ENCODE measurements at places on chromosomes 6 and 20.

GRCh38 chr6:112005013-112005371 lies 48.9 kb upstream of the CCN6 start:
- no peak for DNase-seq

GRCh38 chr6:5464099-5464885 lies 203.0 kb downstream of the FARS2 start:
- DNase-seq = peak; percentile 60

DNA sequence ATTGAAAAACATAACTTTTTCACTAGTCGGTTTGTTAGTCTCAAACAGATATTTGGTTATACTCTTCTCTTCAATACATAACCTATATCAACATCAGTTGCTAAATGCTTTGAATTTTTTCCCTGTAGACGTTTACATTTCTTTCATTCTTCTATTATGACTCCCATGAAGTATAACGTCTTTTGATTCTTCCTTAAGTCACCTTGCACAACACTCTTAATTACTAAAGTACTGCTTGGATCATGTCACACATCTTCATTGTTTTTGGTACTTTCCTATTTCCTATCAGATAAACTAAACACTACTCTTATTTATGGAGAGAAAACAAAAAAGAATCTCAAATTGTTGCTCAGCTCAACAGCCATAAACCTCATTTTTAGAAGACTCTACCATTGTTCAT lies 23.0 kb upstream of the BMP5 start:
- peak; percentile 26 for DNase-seq

- DNase-seq = no peak
These were observed 102.5 kb downstream of the SASH1 start for GRCh38 chr6:148445116-148445515.

GRCh38 chr6:159646733-159647132 lies 46.3 kb downstream of the SOD2 start:
- peak; percentile 25 for DNase-seq

- DNase-seq = peak; percentile 82
These were observed 49.4 kb upstream of the PTPN1 start for GRCh38 chr20:50460608-50461267.

- no peak for DNase-seq
These were observed 3.2 kb downstream of the GNAS-AS1 start for GRCh38 chr20:58847463-58847862.

GRCh38 chr6:100232781-100233573 lies 231.7 kb downstream of the SIM1 start:
- no peak for DNase-seq

DNA sequence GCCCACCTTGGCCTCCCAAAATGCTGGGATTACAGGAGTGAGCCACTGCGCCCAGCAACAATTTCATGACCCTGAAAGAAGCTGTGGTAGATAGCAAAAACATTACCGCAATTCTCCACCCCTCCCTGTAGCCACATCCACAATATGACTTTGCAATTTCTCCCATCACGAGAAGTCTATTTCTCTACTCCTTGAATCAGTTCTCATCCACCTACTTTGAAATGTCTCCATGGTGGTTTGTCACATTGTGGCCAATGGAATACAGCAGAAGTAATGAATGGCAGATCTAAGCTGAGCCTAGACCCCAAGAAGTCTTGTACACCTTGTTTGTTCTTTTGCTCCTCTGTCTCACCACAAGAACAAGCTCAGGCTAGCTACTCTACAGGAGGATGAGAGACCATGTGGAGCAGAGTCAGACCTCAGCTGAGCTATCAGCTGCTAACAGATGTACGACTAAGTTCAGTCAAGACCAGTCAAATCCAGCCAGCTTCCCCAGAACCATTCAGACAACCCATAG lies 6.3 kb downstream of the OXT start:
- DNase-seq = no peak

DNA sequence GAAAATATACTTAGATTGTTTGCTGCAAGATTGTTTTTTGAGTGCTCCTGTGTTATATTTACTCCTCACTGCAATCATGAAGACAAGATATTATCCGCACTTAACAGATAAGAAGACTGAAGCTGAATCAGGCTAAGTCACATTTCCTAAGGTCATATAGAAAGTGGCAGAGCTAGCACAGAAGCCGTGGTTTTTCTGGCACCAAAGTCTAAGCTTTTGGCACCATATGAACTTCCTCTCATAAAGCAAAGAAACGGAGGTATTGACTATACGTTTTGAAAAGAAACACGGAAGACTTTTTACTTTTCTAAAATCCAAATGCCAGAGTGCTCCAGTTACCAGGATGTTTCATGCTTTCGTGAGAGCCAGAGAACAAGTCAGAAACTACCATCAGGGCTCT lies 9.3 kb upstream of the DTD1 start:
- no peak for DNase-seq

GRCh38 chr6:151441390-151442166 lies 10.3 kb downstream of the RMND1 start:
- DNase-seq = no peak

- peak; percentile 77 for DNase-seq
These were observed 563.8 kb downstream of the LMBRD1 start for GRCh38 chr6:69232911-69233448.

GRCh38 chr6:41191569-41191968 lies 9.4 kb downstream of the TREML2 start:
- DNase-seq = no peak

DNA sequence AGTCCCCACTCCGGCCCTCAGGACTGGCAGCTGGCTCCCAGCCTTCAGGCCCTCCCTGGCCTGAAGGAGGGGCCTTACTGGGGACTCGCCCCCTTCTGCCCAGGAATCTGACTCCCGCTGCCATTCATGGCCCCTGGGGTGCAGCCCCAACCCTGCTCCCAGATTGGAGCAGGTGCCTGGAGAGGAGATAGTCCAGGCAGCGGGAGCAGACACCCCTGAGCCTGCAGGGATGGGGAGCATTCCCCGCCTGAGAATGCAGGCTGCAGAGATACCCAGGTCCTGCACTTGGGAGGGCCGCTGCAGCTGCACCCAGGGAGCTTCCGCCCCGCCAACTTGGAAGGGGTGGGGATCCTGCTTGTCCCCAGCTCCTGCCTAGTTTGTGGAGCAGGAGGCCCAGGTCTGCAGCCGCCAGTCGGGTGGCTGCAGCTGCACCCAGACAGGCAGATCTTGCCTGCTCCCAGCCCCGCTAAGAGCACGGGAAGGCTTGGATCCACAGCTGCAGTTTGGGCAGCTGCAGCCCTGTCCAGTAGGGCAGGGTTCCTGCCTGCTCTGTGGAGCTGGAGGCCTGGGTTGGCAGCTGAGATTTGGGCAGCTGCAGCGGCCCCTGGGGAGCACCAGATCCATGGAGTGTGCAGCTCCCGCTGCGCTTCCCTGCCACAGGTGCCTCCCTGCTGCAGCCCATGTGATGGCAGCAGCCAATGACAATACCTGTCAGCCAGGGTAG lies 5.2 kb downstream of the GTSF1L start:
- no peak for DNase-seq

- no peak for DNase-seq
These were observed 130.6 kb downstream of the RFX6 start for GRCh38 chr6:117007659-117008058.

Data from fibroblast of skin of scalp (primary cell).